CD4-positive, alpha-beta T cell treated with Interleukin-17A for 4 hours (primary cell): ENCODE measurements at places on chromosomes 7 and 10.

- DNase-seq, result no peak
Observed at GRCh38 chr10:48538611-48539010, 66.3 kb downstream of the ARHGAP22 start.

GRCh38 chr7:106704000-106704840 is 43.3 kb upstream of the CCDC71L start:
- DNase-seq, result peak; percentile 48

DNA sequence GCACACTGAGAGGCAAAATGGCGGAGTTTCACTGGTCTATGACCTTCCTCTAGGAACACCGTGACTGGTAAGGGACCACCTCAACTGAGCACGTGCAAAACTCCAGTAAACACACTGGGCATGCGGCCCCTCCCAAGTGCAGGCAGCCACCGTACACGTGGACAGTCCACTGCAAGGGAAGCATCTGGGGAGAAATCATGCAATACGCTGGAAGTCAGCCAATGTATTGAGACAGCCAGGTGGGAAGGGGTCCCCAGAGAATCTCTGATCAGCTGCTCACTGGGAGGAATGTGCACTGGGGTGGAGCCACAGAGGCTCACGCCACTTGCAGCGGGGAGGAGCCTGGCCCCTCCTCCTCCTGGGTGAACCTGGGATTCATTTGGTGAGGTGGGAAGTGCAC is 49.3 kb downstream of the CFAP46 start:
- no peak for DNase-seq

GRCh38 chr7:69187824-69188333 is 410.4 kb upstream of the AUTS2 start:
- DNase-seq, result no peak

DNA sequence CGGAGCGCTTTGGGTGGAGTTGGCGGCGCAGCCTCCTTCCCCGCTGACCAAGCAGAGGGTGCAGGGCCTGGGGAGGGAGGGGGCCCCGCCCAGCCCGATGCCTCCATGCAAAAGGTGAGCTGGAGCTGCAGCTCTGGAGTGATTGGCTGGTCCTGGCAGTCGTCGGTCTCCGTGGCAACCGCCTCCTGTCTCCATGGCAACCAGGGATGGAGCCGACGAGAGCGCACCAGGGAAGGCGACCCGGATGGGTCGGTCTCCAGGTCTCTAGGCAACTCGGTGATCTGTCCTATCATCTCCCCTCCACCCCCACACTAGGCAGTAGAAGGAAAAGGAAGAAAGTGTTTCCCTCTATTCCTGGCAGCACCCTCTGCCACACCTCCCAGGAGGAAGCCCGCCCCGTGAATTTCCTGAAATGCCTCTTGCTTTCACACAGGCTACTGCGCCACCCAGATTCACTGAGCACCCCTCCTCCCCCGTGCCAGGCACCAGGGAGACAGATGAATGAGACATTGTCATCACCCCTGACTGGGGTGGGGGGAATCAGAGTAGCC is 647 bp upstream of the NACAD start:
- DNase-seq, result peak; percentile 56
